Neural progenitor cell (in vitro differentiated cells): ENCODE measurements at places on chromosomes 5 and 9. TPM values are rescaled to one million over a fixed set of nuclear protein-coding genes. Genes with fewer than 3 reads are reported as not detected.

- H3K27ac ChIP-seq, result no peak overlapping the region
- no peak for DNase-seq
Observed at GRCh38 chr5:21807953-21808352, 1045.2 kb downstream of the CDH12 start.

DNA sequence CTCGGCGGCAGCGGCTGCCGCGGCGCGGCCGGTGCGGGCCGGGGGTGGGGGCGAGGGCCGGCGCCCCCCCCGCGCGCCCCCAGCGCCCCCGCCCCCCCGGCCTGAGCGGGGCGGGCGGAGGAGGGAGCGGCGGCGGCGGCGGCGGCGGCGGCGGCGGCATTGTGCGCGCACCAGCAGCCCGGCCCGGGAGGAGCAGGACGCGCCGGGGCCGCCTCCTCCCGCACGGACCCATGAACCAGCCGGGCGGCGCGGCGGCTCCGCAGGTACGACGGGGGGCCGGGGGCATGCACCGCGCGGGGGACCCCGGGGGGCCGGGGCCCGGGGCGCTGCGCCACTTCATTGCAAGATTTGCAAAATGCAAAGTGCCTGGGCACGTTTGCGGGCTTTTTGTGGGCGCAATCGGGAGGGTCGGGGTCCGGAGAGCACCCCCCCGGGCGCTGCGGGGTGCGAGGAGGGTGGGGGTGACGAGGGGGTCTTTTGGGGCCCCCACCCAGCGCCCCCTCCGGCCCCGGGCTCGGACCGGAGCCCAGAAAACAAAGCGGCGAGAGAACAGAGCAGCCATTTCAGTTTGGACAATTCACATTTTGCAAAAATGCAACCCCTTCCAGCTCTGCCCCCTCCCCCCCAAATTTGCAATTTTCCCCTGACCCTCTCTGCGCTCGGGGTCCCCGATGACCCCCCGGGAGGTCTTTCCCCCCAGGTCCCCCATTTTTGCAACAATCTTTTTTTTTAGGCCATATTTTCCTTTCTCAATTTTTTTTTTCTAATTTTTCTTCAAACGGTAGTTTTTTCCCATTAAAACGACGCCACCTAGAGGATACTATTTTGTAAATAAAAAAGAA is at the start of gene ZNF618:
ZNF618 (plus strand) TSS at position 159 of the 842 bp plus-strand sequence; CDS start at position 231, 72 bp downstream.
- H3K27me3 ChIP-seq, result peaks cover 10% of the 10 kb centered on the region
- H3K4me3 ChIP-seq, result peak within 1 kb of the TSS; percentile 85
- H3K4me1 ChIP-seq, result peaks cover 18% of the 10 kb centered on the region
- H3K36me3 ChIP-seq, result no peaks in the 10 kb centered on the region
- H3K27ac ChIP-seq, result no peak within 1 kb of the TSS

- no peak for DNase-seq
- no peak overlapping the region for H3K27ac ChIP-seq
- no peaks in the 10 kb centered on the region for H3K27me3 ChIP-seq
- H3K4me1 ChIP-seq, result no peaks in the 10 kb centered on the region
- no peak overlapping the region for H3K4me3 ChIP-seq
- H3K36me3 ChIP-seq, result no peaks in the 10 kb centered on the region
Observed at GRCh38 chr5:126645132-126645531, 44.4 kb downstream of the PHAX start.

DNA sequence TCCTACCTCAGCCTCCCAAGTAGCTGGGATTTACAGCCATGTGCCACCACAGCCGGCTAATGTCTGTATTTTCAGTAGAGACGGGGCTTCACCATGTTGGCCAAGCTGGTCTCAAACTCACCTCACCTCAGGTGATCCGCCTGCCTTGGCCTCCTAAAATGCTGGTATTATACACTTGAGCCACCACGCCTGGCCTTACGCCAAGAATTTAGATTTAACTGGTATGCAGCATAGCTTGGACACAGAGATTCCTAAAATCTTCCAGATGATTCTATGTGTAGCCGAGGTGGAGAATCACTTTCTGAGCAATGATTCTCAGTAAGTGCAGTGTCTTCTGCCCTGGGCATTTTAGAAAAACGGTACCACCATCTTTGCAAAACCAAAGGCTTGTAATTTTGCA is 74.1 kb downstream of the HABP4 start:
- no peaks in the 10 kb centered on the region for H3K36me3 ChIP-seq
- no peak overlapping the region for H3K4me3 ChIP-seq
- H3K4me1 ChIP-seq, result no peaks in the 10 kb centered on the region
- no peaks in the 10 kb centered on the region for H3K27me3 ChIP-seq

GRCh38 chr5:83401775-83402174 is 69.8 kb upstream of the VCAN start:
- no peak overlapping the region for H3K4me3 ChIP-seq
- DNase-seq, result no peak
- no peaks in the 10 kb centered on the region for H3K36me3 ChIP-seq
- no peak overlapping the region for H3K27ac ChIP-seq

DNA sequence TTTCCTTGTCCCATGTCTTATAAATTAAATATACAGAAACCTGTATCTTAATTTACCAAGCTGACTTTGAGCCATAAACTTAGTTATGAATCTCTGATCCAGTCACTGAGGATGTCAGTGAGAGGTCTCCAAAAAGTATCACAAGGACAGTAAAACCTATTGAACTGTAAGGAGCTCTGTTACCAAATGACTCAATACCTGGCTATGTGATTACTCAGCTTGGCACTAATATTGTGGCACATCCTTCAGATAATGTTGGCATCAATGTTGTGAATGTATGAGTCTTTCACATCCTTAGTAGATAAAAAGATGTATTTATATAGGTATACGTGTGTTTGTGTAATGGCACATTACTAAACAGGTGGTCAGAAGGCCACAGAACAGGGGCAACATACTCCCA is 18.0 kb upstream of the CAPSL start:
- no peak overlapping the region for H3K27ac ChIP-seq
- H3K4me3 ChIP-seq, result no peak overlapping the region
- H3K27me3 ChIP-seq, result peaks cover 9% of the 10 kb centered on the region
- no peaks in the 10 kb centered on the region for H3K36me3 ChIP-seq
- H3K4me1 ChIP-seq, result no peaks in the 10 kb centered on the region

- no peak for DNase-seq
- no peak overlapping the region for H3K4me3 ChIP-seq
- no peaks in the 10 kb centered on the region for H3K36me3 ChIP-seq
- H3K27ac ChIP-seq, result no peak overlapping the region
- H3K27me3 ChIP-seq, result peaks cover 5% of the 10 kb centered on the region
Observed at GRCh38 chr5:146072595-146072994, 32.8 kb downstream of the PLAC8L1 start.

DNA sequence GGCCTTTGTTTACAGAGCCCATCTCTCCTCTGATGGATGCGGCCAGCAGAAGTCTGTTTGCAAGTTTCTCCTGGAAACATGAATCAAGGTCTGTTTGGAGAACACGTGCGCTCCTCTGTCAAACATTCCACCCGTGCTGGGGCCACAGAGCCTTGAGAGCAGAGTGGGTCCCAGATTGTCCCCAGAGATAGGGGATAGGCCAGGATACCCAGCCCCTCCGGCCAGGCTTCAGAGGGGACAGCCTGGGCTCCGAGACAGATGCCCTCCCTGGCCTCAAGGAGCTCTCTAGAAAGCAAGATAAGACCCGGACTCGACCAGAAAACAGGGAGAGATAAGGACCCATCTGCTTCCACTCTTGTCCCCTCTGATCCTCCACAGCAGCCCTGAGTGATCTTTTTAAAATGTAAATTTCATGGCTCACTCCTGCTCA is 40.4 kb upstream of the HAND1 start:
- H3K36me3 ChIP-seq, result no peaks in the 10 kb centered on the region
- peaks cover 4% of the 10 kb centered on the region for H3K27me3 ChIP-seq
- peaks cover 13% of the 10 kb centered on the region for H3K4me1 ChIP-seq
- DNase-seq, result no peak

GRCh38 chr5:96297867-96298266 is 135.2 kb downstream of the PCSK1 start:
- no peaks in the 10 kb centered on the region for H3K4me1 ChIP-seq
- no peak overlapping the region for H3K27ac ChIP-seq
- H3K27me3 ChIP-seq, result no peaks in the 10 kb centered on the region
- DNase-seq, result no peak

DNA sequence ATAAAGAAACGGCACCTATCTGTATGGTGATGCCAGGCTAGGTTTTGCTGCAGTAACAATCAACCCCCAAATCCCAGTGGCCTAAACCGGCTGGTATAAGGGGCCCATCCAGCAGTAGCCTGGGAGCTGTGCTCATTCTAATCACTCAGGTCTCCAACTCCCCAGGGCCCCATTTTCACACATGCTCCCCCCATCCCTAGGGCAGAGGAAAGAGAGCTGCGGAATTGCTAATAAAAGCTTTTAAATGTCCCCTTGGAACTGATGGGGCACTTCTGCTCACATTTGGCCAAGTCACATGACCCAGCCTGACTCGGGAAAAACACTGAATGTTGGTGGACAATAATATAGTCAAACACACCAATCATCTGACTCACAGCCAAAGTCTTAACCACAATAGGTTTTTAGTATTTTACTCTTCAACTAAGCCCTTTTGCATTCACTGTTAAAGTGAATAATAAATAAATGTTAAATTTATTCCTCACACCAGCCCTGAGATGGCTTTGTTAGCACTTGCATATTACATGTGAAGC is 1.6 kb downstream of the FBLL1 start:
- DNase-seq, result no peak
- peaks cover 33% of the 10 kb centered on the region for H3K27me3 ChIP-seq
- peaks cover 24% of the 10 kb centered on the region for H3K4me1 ChIP-seq
- no peak overlapping the region for H3K27ac ChIP-seq

GRCh38 chr9:29203244-29203930 is 1630.1 kb upstream of the C9orf72 start:
- H3K27ac ChIP-seq, result no peak overlapping the region
- DNase-seq, result no peak
- no peaks in the 10 kb centered on the region for H3K27me3 ChIP-seq
- H3K36me3 ChIP-seq, result no peaks in the 10 kb centered on the region
- no peak overlapping the region for H3K4me3 ChIP-seq
- no peaks in the 10 kb centered on the region for H3K4me1 ChIP-seq

- no peaks in the 10 kb centered on the region for H3K36me3 ChIP-seq
- H3K27me3 ChIP-seq, result no peaks in the 10 kb centered on the region
- no peak for DNase-seq
- H3K27ac ChIP-seq, result no peak overlapping the region
- H3K4me3 ChIP-seq, result no peak overlapping the region
- H3K4me1 ChIP-seq, result peaks cover 4% of the 10 kb centered on the region
Observed at GRCh38 chr5:57157666-57158065, 16.2 kb upstream of the GPBP1 start.

DNA sequence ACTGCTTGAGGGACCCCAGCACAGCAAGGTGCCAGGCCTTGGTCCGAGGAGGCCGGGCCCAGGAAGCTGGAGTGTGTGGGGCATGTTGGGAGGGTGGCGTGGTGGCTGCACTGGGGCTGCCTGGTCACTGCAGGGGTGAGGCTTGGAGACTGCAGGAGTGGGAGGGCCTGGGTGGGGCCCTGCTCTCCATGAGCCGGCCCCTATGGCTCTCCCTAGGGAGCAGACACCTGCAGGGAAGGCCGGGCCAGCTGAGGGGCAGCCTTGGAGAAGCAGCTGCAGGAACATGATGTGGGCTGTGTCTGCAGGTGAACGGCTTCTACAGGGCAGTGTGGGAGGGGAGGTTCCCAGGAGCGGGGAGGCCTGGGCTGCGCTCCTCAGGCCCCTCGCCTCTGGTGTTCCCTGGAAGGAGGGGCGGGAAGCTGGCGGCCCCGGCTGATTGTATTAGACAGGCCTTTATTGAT is 41.7 kb upstream of the TMEM250 start:
- H3K27me3 ChIP-seq, result no peaks in the 10 kb centered on the region
- H3K4me1 ChIP-seq, result peaks cover 11% of the 10 kb centered on the region
- DNase-seq, result peak; percentile 62
- no peak overlapping the region for H3K27ac ChIP-seq
- no peaks in the 10 kb centered on the region for H3K36me3 ChIP-seq

GRCh38 chr5:131756942-131757341 is 39.9 kb downstream of the FNIP1 start:
- no peaks in the 10 kb centered on the region for H3K36me3 ChIP-seq
- no peak for DNase-seq
- no peaks in the 10 kb centered on the region for H3K4me1 ChIP-seq
- no peak overlapping the region for H3K27ac ChIP-seq
- no peaks in the 10 kb centered on the region for H3K27me3 ChIP-seq

DNA sequence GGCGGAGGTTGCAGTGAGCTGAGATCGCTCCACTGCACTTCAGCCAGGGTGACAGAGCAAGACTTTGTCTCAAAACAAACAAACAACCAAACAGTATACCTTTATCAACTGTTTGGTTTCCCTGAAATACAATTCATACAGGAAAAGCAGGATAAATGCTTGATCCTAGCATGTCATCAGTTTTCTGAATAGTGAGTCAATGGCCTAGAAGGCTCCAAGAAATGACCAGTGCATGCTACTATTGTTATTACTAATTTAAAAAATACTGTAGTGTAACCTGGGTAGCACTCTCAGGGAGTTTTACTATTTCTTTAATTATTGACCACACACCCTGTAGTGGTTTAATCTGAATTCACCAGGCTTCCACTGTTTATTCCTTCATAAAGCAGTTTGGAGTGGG is 101.0 kb upstream of the PTPN3 start:
- H3K27ac ChIP-seq, result no peak overlapping the region
- DNase-seq, result no peak
- H3K27me3 ChIP-seq, result no peaks in the 10 kb centered on the region
- H3K4me1 ChIP-seq, result peaks cover 6% of the 10 kb centered on the region

- DNase-seq, result no peak
- no peaks in the 10 kb centered on the region for H3K36me3 ChIP-seq
- H3K4me1 ChIP-seq, result peaks cover 13% of the 10 kb centered on the region
- no peak overlapping the region for H3K27ac ChIP-seq
- H3K4me3 ChIP-seq, result no peak overlapping the region
Observed at GRCh38 chr5:111135946-111136345, 43.8 kb downstream of the WDR36 start.

GRCh38 chr9:24297931-24298330 is 247.8 kb downstream of the IZUMO3 start:
- H3K36me3 ChIP-seq, result no peaks in the 10 kb centered on the region
- no peak overlapping the region for H3K4me3 ChIP-seq
- no peak overlapping the region for H3K27ac ChIP-seq
- peak; percentile 45 for DNase-seq

- H3K4me3 ChIP-seq, result no peak overlapping the region
- peaks cover 5% of the 10 kb centered on the region for H3K27me3 ChIP-seq
- no peak overlapping the region for H3K27ac ChIP-seq
- no peaks in the 10 kb centered on the region for H3K36me3 ChIP-seq
Observed at GRCh38 chr9:114769624-114770023, 36.2 kb downstream of the TNFSF15 start.

DNA sequence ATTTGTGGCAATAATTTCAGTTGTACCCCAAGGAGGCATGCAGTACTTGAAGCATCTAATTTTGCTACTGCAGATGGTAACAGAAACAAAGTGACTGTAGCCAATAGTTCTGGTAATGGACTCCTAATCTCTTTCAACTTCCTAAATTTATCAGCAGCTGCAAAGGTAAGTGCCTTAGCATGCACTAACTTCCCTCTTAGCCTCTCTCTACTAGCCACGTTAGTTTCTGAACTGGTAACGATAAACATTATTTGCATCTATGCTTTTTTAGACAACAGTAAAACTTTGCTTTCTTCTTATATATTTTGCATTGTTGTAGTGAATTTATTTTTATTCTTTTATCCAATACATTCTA is 6.2 kb upstream of the CKS2 start:
- no peaks in the 10 kb centered on the region for H3K27me3 ChIP-seq
- no peak overlapping the region for H3K27ac ChIP-seq
- DNase-seq, result no peak
- H3K4me1 ChIP-seq, result peaks cover 4% of the 10 kb centered on the region
- H3K36me3 ChIP-seq, result no peaks in the 10 kb centered on the region
- no peak overlapping the region for H3K4me3 ChIP-seq

C6 gene
- not detected in 2 replicates for total RNA-seq

COL15A1 gene
- total RNA-seq, result 0.71 and 3.2 TPM in 2 replicates

SLC34A1 gene
- not detected in 2 replicates for total RNA-seq

C1QTNF2 gene
- total RNA-seq, result 0.06 and 0.25 TPM in 2 replicates

SH3TC2 gene
- total RNA-seq, result 0.12 and 0.69 TPM in 2 replicates

ENG gene
- total RNA-seq, result 0.19 TPM in 1 of 2 replicates, not detected in the other

CORO2A gene
- total RNA-seq, result 2.4 and 3.6 TPM in 2 replicates
